ENCODE measurements at places on chromosomes 6 and 20. TPM values are rescaled to one million over a fixed set of nuclear protein-coding genes. Genes with fewer than 3 reads are reported as not detected.

The HEBP2 gene
- 36.9 TPM for total RNA-seq

The NMBR gene
- total RNA-seq: not detected

The LTB gene
- total RNA-seq: not detected

The CLPSL1 gene
- total RNA-seq: not detected

The NKX2-2 gene
- not detected for total RNA-seq

The MAP3K4 gene
- total RNA-seq: 13.5 TPM

Measured in A549 treated with GW870086 at 1 μM for 4 hours (cell line).